CD4-positive, alpha-beta T cell treated with Interleukin-6 at 100 ng/mL for 8 hours (primary cell): ENCODE measurements at places on chromosomes 7 and 10.

GRCh38 chr10:70714951-70715350, 42.6 kb downstream of the ADAMTS14 start:
- no peak for DNase-seq

- DNase-seq = no peak
Measured at GRCh38 chr10:15137036-15137359, 31.5 kb downstream of the NMT2 start.

DNA sequence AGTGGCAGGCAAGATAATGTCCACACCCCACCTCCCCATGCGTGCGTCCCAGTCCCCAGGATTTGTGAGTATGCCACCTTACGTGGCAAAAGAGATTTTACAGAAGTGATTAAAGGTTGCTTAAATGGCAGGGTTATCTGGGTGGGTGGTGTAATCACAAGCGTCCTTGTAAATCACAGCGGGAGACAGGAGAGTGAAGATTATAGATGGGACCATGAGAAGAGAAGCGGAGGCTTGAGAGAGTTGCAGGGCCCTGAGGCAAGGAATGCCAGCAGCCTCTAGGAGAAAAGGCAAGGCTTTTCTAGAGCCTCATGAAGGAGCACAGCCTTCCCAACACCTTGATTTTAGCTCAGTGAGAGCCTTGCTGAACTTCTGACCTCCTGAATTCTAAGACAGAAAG, 10.2 kb downstream of the ZRANB1 start:
- no peak for DNase-seq

- DNase-seq = no peak
Measured at GRCh38 chr7:72805526-72806494, 22.2 kb downstream of the TYW1B start.
